Uterus (tissue), 4 donors: ENCODE measurements at places on chromosomes 12 and 14. TPM values are rescaled to one million over a fixed set of nuclear protein-coding genes. Genes with fewer than 3 reads are reported as not detected.

The OR4N2 gene
- total RNA-seq = not detected

The CIPC gene
- 32.0 TPM for total RNA-seq

The IPO8 gene
- 47.8 TPM for total RNA-seq

The NANOG gene
- total RNA-seq = not detected

The TAS2R46 gene
- total RNA-seq = not detected

The LBHD2 gene
- total RNA-seq = not detected

The EXD2 gene
- total RNA-seq = 4.6 TPM

The BICDL1 gene
- 2.2 TPM for total RNA-seq

The CMA1 gene
- not detected for total RNA-seq

The NEK9 gene
- total RNA-seq = 115 TPM

The AACS gene
- 19.3 TPM for total RNA-seq

The TRPV4 gene
- total RNA-seq = 0.34 TPM

The KRT85 gene
- total RNA-seq = 0.76 TPM

The DDX23 gene
- total RNA-seq = 80.3 TPM

The BIN2 gene
- total RNA-seq = 5.0 TPM

The DENND5B gene
- total RNA-seq = 33.0 TPM

The CCDC196 gene
- total RNA-seq = not detected

The BMP4 gene
- total RNA-seq = 127 TPM

The SRRM4 gene
- 0.14 TPM for total RNA-seq

The SGPP1 gene
- total RNA-seq = 17.7 TPM

The INHBC gene
- not detected for total RNA-seq

The DDN gene
- total RNA-seq = not detected
